Placental epithelial cell (primary cell): ENCODE measurements at places on chromosomes 16 and 17. TPM values are rescaled to one million over a fixed set of nuclear protein-coding genes. Genes with fewer than 3 reads are reported as not detected.

Gene OR1D5
- not detected in 2 replicates for total RNA-seq

Gene CLDN7
- total RNA-seq = 3.9 and 15.2 TPM in 2 replicates

Gene CCL16
- not detected in 2 replicates for total RNA-seq

Gene TMEM235
- not detected in 2 replicates for total RNA-seq

Gene MEIOB
- total RNA-seq = not detected in 2 replicates

Gene GCGR
- total RNA-seq = not detected in 2 replicates

Gene FOXC2
- total RNA-seq = 0.39 and 2.3 TPM in 2 replicates

Gene SSTR5
- total RNA-seq = not detected in 2 replicates

Gene AANAT
- 0.79 TPM in 1 of 2 replicates, not detected in the other for total RNA-seq

Gene ZSCAN10
- not detected in 2 replicates for total RNA-seq

Gene ZNF423
- total RNA-seq = 0.54 and 1.2 TPM in 2 replicates

Gene FTSJ3
- 44.0 and 53.9 TPM in 2 replicates for total RNA-seq

Gene MT4
- total RNA-seq = not detected in 2 replicates

Gene TBC1D26
- total RNA-seq = 0.65 and 1.2 TPM in 2 replicates

Gene ITGB3
- total RNA-seq = 1.2 and 3.7 TPM in 2 replicates

Gene DHRS7C
- not detected in 2 replicates for total RNA-seq

Gene KRTAP16-1
- not detected in 2 replicates for total RNA-seq

Gene ACSM2A
- not detected in 2 replicates for total RNA-seq

Gene GRB7
- total RNA-seq = 5.1 and 8.4 TPM in 2 replicates

Gene DPEP1
- not detected in 2 replicates for total RNA-seq

Gene FBXL20
- total RNA-seq = 9.8 and 15.2 TPM in 2 replicates

Gene IL17C
- 0.39 TPM in 1 of 2 replicates, not detected in the other for total RNA-seq

Gene TOP3A
- total RNA-seq = 29.1 and 42.1 TPM in 2 replicates

Gene LPCAT2
- 36.1 and 60.3 TPM in 2 replicates for total RNA-seq

Gene TNP2
- total RNA-seq = not detected in 2 replicates

Gene MYL11
- not detected in 2 replicates for total RNA-seq

Gene CFAP52
- under 0.01 TPM in 1 of 2 replicates, not detected in the other for total RNA-seq

Gene PPY
- total RNA-seq = not detected in 2 replicates

Gene TVP23A
- not detected in 2 replicates for total RNA-seq

Gene ZG16
- 0.33 and 1.2 TPM in 2 replicates for total RNA-seq

Gene CBLN1
- not detected in 2 replicates for total RNA-seq

Gene AKAP1
- 14.0 and 36.1 TPM in 2 replicates for total RNA-seq

Gene SHBG
- total RNA-seq = 0.87 and 2.4 TPM in 2 replicates

Gene SLC13A5
- 0.65 TPM in 1 of 2 replicates, not detected in the other for total RNA-seq

Gene BRICD5
- total RNA-seq = 1.2 and 22.8 TPM in 2 replicates

Gene NT5M
- total RNA-seq = 1.3 and 2.4 TPM in 2 replicates

Gene CASKIN2
- 7.1 and 9.3 TPM in 2 replicates for total RNA-seq

Gene HSPB9
- total RNA-seq = not detected in 2 replicates

Gene WNK4
- 0.33 and 0.39 TPM in 2 replicates for total RNA-seq

Gene C16orf89
- total RNA-seq = not detected in 2 replicates

Gene EZH1
- total RNA-seq = 11.4 and 16.9 TPM in 2 replicates

Gene KRTAP1-1
- total RNA-seq = not detected in 2 replicates

Gene IFI35
- total RNA-seq = 8.2 and 8.5 TPM in 2 replicates

Gene TNS4
- total RNA-seq = 65.2 and 130 TPM in 2 replicates

Gene TP53TG3C
- total RNA-seq = not detected in 2 replicates

Gene CAVIN1
- 218 and 464 TPM in 2 replicates for total RNA-seq
